ENCODE measurements at places on chromosomes 7 and 10.

- DNase-seq, result peak; percentile 52
Observed at GRCh38 chr10:14705548-14706230, 69.0 kb downstream of the FAM107B start.

DNA sequence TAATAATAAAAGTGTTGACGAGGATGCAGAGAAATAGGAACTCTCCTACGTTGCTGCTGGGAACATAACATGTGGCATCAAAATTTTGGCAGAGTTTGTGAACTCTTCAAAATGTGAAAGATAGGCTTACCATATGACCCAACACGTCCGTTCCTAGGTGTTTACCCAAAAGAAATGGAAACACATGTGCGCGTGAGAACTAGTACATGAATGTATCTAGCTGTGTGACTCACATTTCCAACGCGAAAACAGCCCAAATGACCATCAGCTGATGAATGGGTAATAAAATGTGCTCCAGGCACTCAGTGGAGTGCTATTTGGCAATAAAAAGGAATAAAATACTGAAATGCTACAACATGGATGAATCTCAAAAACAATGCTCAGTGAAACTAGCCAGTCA, 10.4 kb upstream of the ELFN1 start:
- DNase-seq, result no peak

DNA sequence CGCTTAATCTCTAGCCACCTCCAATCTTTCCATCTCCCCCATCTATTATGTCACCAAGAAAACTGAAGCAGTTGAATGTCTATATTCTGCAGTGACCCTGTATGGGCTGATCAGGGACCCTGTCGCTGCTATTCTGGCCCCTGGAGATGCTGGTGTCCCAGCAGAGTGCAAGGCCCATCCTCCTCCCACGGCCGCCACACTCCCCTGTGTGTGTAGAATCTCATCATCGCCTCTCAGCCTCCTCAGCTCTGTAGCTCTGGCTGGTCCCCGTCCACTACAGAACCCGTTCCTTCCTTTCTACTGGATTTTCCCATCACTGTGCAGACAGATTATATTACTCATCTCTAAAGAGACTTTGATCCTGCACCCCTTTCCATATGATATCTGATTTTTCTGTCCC, 235.8 kb upstream of the PFKP start:
- no peak for DNase-seq

GRCh38 chr7:1431634-1432380, 27.5 kb downstream of the MICALL2 start:
- DNase-seq, result no peak

- no peak for DNase-seq
Observed at GRCh38 chr7:29337546-29338116, 143.1 kb downstream of the CHN2 start.

- DNase-seq, result peak; percentile 66
Observed at GRCh38 chr10:6203331-6204062, 765 bp downstream of the PFKFB3 start.

Measured in NB4 (cell line).